ENCODE measurements at places on chromosomes 3 and 15.

- no peak for DNase-seq
Measured at GRCh38 chr3:167843481-167843880, 108.0 kb downstream of the SERPINI1 start.

GRCh38 chr15:82933576-82933975 lies 18.9 kb downstream of the HOMER2 start:
- no peak for DNase-seq

GRCh38 chr3:50632450-50632849 lies 15.5 kb downstream of the MAPKAPK3 start:
- peak; percentile 32 for DNase-seq

DNA sequence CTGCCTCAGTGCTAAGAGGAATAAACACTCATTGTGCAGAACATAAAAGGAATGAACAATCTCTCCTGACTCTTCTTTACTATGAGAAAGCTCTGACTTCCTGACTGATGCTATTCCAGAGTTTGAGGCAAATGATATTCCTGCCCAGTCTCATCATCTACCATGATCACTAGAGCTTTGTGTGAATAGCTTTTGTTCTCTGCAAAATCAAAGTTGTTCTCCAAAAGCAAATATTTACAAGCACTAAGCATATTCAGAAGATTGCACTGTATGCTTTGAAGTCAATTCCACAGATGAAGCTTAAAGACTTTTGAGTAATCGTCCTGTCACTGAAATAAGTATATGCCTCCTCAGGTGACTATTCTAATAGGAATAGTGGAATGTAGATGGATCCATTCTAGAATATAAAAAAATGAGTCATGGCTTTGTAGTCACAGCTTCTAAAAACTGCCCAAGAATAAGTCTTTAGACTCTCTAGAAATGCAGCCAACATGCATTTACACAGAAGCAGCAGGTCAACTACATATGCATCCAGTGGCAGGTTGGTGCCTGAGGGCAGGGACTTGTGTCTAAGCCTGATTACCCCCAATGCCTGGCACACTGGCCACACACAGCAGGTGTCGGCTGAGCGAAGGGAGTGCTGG lies 34.6 kb downstream of the TNFAIP8L3 start:
- no peak for DNase-seq

DNA sequence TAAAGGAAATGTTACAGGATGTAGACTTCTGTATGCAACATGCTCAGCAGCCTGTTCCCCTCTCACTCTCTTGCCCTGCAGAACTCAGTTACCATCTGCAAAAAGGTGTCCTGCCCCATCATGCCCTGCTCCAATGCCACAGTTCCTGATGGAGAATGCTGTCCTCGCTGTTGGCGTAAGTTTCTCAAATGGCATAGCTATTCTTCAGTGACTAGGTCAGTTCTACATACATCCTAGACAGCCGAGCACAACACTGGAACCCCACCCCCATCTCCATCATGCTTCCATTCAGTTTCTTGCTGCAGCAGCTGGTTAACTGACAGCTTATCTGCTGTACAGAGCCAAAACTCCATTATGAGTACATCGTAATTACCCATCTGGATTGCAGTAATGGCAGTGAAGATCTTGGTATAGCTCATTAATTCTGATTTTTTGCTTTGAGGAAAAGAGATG lies 4.5 kb downstream of the THBS1 start:
- no peak for DNase-seq

GRCh38 chr15:94930441-94930840 lies 699.1 kb downstream of the MCTP2 start:
- DNase-seq: no peak

DNA sequence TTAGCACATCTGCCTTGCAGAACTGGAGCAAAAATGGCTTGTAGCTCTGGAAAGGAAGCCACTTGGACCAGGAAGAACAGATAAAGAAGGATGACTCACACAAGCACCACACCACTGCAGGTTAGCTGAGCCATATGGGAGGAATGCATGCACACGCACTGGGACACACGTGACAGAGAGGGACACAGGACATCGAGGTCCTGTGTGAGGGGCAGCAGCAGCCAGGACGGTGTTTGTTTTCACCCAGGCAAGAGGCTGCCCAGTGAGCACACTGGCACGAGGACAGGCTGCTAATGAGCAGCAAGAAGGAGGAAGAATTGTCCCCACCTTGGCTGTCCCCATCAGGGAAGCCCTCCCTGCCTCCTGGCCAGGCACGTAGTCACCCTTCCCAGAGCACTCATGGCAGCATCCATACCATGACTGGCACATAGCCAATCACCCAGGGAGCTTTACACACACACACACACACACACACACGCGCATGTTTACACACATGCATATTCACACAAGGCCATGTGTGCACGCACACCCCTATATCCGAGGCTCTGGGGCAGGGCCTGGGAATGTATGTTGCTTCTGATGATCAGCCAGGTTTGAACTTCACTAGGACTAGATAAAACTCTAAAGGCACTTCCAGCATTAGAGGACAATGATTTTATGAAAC lies 24.0 kb upstream of the SPTBN5 start:
- DNase-seq: no peak

DNA sequence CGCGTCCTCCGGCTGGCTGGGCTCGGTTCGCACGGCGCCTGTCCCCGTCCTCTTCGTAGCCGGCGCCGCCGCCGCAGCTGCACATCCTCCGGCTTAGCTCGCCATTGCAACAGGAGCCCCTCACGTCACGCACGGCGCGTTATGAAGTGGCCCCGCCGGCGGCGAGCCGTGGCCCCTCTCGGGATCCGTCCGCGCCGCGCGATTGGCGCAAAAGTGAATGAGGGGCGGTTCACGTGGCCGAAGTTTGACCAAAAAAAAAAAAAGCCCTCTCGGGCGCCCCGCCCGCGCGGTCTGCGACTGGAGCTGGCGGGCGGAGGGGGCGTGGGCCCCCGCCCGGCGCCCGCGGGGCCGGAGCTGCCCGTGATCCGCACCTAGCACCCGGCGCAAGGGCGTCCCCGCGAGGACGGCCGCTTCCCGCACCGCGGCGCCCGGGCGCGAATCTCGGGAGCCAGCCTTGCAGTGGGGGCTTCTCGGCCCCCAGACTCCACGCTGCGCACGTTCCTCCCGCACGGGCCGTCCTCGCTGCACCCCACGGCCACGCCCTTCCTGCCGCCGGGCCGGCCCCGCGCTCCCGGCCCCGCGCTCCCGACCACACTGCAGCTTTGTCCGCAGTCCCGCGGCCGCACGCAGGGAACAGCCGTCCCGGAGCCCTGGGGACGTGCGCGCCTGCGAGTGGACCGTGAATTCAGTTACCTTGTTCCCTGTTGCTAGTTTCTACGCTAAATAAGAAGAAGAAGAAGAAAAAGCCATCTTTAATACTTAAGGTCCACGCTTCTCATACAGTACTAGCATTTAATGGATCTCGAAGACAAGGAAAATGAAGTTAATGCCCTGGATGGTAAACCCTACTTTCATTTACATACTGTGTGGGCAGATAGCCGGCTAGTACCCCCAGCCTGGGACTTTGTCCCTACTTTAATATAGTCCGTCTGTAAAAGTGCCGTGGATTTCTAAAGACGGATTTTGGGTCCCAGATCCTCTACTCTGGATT lies at the start of gene CHSY1:
Gene CHSY1 (minus strand): TSS at position 219 of the 991 bp plus-strand sequence. CDS start 592 bp downstream, outside the sequence.
- DNase-seq: peak; percentile 93

DNA sequence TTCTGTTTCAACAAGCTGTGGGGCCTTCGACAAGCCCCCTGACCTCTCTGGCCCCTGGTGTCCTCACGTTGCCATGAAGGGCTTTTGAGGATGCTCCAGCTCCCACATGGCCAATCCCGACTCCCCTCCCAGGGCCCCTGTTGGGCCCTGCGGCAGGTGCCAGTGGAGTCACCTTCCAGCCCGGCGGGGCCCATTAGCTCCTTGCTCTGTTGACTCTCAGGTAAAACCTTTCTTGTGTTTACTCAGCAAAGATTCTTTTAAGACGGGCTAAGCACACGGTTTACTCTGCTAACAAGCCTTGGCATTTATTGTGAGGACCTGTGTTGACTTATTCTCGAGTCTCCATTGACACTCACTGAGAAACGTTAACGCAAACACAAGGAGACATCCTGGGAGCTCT lies 15.0 kb downstream of the RPLP1 start:
- DNase-seq: no peak

- DNase-seq: no peak
Measured at GRCh38 chr3:188686324-188686723, 485.4 kb upstream of the TPRG1 start.
